ENCODE measurements at places on chromosomes 7 and 10.

DNA sequence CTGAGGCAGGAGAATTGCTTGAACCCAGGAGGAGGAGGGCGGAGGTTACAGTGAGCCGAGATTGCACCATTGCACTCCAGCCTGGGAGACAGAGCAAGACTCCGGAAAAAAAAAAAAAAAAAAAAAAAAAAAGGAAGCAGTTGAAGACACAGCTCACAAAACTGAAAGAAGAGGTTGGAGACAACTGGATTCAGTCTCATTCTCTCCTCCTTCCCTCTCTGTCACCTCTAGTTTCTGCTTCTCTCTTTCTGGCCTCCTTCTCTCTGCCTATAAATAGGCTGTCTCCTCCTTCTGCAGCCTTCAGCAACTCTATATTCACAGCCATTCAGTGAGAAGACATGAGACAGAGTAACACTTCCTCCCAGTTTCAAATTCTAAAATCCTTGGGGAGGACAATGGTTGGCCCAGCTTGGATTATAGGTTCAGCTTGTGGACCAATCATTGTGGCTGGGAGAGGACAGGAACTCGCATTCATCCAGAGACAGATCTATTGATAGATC, 125.6 kb upstream of the HABP2 start:
- no peak for DNase-seq

- no peak for DNase-seq
These were observed 550.0 kb downstream of the MDFIC start for GRCh38 chr7:115471891-115472290.

GRCh38 chr7:146728141-146728540, 611.5 kb downstream of the CNTNAP2 start:
- no peak for DNase-seq

DNA sequence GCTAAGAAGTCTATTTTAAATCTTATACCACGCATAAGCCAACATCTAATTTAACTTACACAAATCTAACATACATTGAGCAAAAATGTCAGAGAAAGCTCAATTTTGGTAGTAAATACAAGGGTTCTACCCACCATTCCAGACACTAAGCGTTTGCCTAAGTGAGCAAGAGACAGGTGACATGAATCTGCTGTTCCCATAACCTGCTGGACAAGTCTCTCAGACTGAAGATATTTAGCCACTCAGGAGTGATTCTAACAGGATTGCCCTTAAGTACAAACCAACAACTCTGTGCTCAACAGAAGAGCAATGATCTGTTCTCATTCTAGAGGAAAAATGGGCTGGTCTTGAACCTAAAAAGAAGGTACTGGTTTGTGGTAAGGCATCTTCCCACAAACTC, 18.8 kb downstream of the EZH2 start:
- no peak for DNase-seq

DNA sequence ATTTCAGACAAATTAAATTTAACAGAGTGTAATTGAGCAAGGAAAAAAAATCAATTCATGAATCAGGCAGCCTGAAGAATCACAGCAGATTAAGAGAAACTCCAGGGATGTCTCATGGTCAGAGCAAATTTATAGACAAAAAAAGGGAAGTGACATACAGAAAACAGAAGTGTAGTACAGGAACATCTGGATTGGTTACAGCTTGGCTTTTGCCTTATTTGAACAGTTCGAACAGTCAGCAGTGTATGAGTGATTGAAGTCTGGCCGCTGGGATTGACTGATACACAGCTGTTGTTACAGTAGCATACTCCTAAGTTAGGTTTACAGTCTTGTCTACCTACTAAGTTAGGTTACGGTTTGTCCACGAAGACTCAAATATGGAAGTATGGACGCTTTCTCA, 255.3 kb downstream of the HPSE2 start:
- DNase-seq: no peak

DNA sequence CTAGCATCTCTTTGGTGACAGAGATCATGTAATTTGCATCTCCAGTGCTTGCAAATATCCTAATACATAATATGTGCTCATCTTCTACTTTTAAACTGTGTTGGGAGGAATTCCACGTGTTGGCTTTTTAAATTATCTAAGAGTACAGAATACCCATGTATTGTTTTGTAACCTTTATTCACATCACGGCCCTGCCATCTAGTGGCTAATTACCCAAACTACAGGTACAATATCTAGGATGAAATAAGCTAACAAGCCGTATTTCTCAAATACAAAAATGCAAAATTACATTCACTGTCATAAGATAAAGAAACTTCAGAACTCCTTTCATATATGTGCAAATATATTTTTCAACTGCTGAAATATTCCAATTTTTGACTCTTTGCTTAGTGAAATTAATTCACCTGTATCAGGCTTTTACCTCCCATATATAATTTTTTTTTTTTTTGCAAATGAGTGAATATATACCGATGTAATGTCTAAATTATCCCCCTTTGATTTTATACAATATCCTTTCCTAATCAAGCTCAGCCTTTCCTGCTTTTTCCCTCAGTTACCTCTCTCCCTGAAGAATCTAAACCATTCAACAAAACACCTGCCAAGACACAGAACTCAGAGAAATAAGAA, 30.3 kb upstream of the LSM8 start:
- DNase-seq: no peak

DNA sequence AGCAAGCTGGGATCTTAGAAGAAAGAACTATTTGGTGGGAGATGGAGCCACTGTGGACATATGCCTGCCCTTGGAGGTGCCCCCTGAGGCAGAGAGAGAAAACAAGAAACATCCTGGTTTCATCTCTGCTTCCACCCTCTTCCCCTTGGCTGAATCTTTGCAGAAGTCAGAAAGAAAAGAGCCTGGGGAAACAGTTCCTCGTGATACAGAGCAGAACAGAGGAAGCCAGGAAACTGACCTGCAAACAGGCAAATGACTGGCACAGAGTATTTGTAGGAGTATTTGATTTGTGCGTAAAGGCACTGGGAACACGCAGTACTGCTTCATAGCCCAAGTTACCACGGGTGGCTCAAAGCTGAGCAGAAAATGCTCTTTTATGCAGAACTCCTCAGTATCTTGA, 7.0 kb upstream of the KEL start:
- no peak for DNase-seq

DNA sequence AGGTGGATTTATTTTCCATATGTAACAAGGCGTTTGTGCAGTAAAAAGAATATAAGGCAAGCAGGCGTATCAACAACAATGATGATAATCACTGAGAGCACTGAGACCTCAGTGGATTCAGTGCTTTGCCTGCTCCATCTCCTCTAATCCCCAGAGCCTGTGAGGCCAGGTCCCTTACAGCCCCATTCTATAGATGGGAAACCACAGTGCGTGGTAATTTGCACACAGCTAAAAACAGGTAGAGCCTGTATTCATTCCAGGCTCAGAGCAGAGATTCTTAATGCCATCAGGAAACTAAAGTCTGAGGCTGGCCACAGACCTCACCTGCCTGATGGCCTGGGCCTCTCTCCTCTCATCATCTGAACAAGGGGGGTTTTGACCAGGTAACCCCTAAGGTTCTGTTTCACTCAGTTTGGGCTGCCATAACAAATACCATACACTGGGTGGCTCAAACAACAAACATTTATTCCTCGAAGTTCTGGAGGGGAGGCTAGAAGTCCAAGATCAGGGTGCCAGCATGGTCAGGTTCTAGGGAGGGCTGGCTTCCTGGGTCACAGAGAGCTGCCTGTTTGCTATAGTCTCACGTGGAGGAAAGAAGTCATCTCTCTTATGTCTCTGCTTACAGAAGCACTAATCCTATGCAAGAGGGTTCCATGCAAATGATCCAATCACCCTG, 10.3 kb upstream of the RASSF4 start:
- no peak for DNase-seq

DNA sequence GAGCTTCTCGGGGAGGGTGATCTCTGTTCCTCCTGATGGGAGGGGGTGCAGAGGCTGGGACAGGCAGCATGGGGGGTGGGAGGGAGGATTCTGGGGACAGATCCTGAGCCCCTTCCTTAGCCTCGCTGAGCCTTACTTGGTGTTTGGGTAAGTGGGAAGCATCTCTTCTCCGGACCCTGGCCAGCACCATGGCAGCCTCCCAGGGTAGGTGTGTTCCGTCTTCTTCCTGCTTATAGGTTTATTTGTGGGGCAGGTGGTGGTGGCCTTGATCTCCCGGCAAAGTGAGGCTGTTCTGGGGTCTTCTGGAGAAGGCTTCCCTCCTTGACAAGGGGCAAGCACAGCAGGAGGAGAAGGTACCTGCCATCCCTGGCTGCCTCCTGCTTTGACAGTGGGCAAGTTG, 226.9 kb downstream of the GLRX3 start:
- DNase-seq: no peak

DNA sequence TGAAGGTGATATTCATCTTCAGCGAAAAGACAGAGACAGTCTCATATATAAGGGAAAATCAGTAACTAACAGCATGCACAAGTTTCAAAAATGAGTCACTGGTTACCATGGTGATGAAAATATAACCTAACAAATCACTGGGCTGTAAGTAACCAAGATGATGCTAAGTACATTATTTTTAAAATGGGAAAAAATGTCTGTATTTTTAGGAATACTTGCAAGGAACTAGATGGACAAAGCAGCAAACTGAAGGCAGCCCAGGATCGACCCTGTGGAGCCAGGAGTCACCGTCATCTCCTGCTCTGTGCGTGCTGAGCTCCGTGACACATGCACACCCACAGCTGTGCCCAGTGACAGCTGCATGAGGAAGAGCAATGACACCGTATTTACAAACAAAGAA, 137.3 kb downstream of the ELMO1 start:
- no peak for DNase-seq

DNA sequence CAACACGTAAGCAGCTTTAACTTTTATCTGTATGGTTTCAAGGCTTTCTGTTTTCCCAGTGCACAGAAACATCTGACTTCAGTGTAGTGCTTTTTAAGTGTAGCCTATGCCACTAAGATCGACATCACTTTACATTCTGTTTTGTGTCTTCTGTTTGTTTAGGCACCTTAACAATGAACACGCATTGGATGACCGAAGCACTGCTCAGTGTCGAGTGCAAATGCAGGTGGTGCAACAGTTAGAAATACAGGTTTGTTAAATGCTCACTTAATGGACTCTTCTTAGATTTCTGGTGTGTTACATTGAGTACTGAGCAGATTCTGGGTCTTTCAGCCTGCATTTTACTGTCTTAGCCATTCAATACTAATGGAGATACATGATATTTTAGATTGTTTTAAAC, 237.4 kb downstream of the FOXP2 start:
- DNase-seq: no peak

DNA sequence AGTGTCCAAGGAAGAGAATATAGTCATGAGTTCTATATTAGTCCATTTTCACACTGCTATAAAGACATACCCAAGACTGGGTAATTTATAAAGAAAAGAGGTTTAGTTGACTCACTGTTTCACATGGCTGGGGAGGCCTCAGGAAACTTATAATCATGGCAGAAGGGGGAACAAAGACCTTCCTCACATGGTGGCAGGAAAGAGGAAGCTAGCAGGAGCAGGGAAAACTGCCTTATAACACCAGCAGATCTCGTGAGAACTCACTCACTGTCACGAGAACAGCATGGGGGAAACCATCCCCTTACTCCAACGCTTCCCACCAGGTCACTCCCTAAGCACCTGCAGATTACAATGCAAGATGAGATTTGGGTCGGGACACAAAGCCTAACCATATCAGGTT, 139.0 kb upstream of the ZNF438 start:
- no peak for DNase-seq

DNA sequence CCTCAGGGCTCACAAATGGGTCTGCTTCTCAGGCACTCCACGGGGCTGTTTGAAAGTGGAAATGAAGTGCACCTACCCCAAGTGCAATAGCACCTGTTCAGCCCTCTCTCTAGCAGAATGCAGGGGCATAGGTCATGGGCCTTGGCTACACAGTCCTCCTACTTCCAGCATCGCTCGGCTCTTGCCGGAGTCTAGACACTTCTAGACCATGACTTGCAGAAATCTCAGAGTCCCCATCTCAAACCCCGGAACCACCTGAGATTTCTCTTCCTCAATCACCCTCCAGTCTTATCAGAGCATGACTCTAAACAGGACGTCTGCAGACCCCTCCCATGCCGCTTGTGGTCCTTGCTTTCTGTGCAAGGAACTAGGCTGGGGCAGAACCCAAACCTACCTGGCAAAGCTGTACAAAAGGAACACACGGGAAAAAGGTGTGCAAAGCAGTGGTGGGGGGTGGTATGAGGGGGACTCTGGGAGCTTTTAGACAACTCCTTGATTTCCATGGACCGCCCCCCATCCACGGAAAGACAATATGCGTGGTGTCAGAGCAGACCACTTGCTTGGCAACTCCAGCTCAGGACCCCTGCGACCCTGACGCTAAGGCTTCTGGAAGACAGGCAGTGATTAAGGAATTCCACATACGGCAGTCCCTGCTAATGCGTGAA, 13.8 kb downstream of the TMEM273 start:
- no peak for DNase-seq

DNA sequence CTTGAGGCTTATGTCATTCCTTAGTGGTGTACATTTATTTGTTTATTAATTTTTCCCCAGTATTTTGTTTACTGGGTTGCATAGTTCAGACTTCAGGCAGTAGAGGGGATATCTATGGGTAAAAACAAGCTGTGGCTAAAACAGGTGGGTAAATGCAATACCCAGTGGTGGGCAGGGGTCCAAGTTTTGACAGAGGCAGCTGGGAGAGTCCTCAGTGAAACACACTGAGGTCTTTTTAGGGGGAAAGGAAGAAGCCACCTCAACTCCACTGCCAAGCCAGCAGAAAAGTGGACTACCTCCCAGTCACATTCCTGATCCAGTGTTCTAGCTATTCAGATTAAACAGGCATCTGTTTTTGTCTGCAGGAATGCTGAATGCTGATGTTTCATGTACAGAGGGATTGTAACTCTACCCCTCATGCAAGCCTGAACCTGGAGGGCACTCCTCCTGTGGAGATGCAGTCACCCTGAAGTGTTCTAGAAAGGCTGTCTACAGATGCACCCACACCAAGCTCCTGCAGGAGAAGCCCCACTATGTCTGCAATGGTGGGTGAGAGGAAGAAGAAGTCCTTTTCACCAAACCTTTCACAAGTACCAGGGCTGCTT, 757.8 kb downstream of the INHBA start:
- no peak for DNase-seq

DNA sequence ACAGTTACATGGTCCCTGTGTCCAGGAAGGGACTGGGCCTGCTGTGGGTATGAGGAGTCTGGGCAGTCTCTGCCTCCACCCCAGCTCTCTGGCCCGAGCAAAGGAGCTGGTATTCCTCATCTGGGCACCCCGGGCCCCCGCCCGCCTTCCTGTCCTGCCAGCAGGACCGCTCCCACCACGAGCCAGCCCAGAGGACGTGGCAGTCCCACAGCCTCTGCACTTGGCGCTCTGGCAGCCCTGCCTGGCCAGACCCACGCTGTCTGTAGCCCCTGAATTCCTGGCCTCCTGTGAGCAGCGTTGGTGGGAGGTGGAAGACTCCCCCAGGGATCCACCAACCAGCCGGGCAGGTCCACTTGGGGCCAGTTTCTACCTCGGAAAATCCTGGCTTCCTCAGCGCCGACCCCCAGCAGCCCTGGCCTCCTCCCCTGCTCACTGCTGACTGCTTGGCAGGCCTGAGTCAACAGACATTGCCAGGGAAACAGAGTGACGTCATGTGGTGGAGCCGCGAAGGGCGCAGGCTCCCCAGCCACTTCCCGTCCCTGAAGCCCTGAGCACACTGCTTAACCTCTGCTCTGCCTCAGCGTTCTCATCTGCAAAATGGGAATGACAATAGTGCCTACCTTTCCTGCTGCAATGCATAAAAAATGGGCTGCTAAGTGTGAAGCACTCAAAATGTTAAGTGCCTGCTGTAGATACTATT, 21.6 kb upstream of the LIMK1 start:
- DNase-seq: peak; percentile 67

Data from caudate nucleus (tissue), 63 donors.